ENCODE measurements at places on chromosomes 3 and 15.
A peak's percentile ranks its signal among the peaks of the same experiment; 100 is the strongest.

GRCh38 chr3:33074217-33075067 is 22.5 kb downstream of the GLB1 start:
- peak; percentile 80 for DNase-seq

- DNase-seq: no peak
Observed at GRCh38 chr3:106014518-106014917, 145.7 kb upstream of the CBLB start.

- DNase-seq: no peak
Observed at GRCh38 chr15:65248511-65249255, 37.4 kb upstream of the CILP start.

DNA sequence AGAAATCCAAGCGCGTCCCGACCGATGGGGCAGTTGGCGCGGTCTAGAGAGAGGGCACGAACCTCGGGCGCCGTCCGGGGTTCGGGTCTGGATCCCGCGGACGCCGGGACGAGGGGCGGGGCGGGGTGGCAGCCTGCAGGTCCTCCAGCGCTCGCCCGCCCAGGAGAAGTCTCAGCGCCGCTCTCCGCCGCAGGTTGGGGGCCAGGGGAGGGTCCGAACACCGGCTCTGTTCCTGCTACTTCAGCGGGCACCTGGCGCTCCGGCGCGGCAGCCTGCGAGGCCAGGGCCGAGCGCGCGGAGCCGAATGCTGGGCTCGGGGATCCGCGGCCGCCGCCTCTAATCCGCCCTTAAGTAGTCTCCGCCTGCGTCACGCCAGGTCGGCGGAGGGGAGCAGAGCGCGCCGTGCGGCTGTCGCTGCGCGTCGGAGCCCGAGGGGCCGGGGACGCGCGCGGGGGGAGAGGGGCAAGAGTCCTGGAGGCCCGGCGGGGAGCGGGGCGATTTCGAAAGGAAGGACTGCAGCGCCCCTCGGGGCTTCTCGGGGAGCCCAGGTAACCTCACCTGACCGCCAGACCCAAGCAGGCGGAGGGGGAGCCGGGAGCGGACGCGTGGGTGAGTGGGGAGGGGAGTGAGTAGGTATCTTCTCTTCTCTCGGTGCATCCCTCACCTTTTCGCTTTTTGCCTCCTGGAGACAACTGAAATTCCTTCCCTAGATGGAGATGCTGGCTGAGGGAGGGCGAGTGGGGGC is at the start of gene GJD2:
GJD2 (minus strand) TSS at position 325 of the 745 bp plus-strand sequence. CDS start 510 bp downstream, outside the sequence.
- DNase-seq: no peak

DNA sequence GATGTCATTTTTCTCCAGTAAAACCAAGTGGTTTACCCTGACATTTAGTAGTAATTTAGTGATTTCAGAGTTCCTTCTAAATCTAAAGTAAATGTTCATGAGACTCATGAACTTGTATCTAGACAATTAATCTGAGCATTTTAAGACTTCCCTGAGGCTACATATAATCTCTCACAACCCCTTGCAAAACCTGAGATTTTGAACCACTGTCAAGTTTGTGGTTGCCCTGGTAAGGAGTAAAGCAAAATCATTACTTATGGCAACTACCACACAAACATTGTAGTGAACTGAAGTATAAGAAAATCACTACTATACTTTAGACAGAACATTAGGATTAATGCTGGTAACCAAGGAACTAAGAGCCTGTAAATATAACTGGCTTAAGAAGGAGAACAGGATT is 370.2 kb downstream of the TIGIT start:
- DNase-seq: no peak

- no peak for DNase-seq
Observed at GRCh38 chr3:67028001-67028784, 30.1 kb downstream of the KBTBD8 start.

Data from CD4-positive, alpha-beta T cell treated with Interleukin-6 for 4 hours (primary cell).